Dermis blood vessel endothelial cell (primary cell): ENCODE measurements at places on chromosomes 2 and 18. TPM values are rescaled to one million over a fixed set of nuclear protein-coding genes. Genes with fewer than 3 reads are reported as not detected.

The CNDP1 gene
- total RNA-seq = not detected in 2 replicates

The SERPINB4 gene
- total RNA-seq = not detected in 2 replicates

The CACNB4 gene
- total RNA-seq = 0.14 and 0.17 TPM in 2 replicates

The FIGN gene
- under 0.01 and 0.23 TPM in 2 replicates for total RNA-seq

The TET3 gene
- 7.0 and 8.7 TPM in 2 replicates for total RNA-seq

The ABCG5 gene
- not detected in 2 replicates for total RNA-seq

The PROKR1 gene
- total RNA-seq = under 0.01 TPM in 1 of 2 replicates, not detected in the other

The CRACDL gene
- total RNA-seq = 3.3 and 9.0 TPM in 2 replicates

The TMEM198 gene
- under 0.01 TPM in 1 of 2 replicates, not detected in the other for total RNA-seq

The FLACC1 gene
- total RNA-seq = 0.84 and 2.0 TPM in 2 replicates
